Ovary (tissue), 10 donors: ENCODE measurements at places on chromosomes 3 and 15.

GRCh38 chr3:46957092-46957820 is 19.3 kb downstream of the CCDC12 start:
- no peak for DNase-seq

DNA sequence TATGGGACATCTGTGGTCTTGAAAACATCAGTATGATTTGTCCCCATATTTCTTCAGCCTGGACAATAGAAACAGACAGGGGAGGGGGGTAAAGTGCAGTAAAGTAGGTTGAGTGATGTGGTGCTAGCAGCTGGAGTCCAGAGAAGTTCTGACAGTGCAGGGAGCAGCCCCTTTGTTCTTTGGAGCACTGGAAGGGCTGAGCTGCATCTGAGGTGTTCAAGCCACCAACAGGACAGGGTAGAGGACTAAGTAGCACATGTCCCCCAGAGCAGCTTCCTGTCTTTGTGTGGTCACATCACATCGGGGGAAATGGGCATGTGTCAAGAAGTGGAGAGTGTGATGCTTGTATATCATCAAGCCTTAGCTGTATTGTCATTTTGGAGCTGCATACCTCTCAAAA is 12.1 kb downstream of the MRPS22 start:
- no peak for DNase-seq

DNA sequence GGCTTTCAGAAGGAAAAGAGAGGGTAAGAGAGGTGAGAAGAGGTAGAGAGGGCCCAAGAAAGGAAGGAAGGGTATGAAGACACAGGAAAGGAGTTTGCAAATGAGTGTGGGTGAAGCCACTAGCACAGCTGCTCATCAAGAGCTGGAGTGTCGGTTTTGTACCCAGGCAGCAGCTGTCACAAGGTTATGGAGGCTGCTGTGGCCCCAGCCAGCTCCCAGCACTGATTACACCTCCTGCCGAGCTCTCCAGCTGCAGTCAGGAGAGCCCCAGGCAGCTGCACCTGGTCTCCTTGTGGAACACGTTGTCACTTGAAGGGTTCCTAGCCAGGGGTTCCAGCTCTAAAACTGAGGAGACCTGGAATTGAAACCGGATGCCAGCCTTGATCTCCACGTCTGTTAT is 60.4 kb upstream of the CHD2 start:
- DNase-seq = no peak

- no peak for DNase-seq
Observed at GRCh38 chr15:56839099-56839498, 79.3 kb upstream of the TCF12 start.

GRCh38 chr3:31546725-31547124 is 14.0 kb downstream of the STT3B start:
- no peak for DNase-seq

DNA sequence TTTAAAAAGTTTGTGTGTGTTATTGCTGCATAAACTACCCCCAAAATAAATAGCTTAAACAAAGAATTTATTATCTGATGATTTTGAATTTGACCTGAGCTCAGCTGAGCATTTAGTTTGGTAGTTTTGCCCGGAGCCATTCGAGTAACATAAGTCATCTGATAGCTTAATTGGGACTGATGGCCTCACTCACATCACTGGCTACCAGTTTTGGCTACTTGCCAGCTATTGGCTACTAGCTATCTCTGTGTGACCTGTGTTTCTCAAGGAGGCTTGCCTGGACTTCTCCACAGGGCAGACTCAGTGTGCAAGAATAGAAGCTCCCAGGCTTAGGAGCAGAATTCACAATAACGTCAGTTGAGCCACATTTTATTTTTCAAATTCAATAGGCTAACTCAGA is 9.0 kb downstream of the CNTN3 start:
- DNase-seq = no peak

GRCh38 chr3:186826410-186826975 is 16.0 kb upstream of the ADIPOQ start:
- DNase-seq = no peak

GRCh38 chr3:3080309-3080708 is 29.9 kb downstream of the IL5RA start:
- DNase-seq = no peak

GRCh38 chr3:195073866-195074860 is 196.8 kb downstream of the XXYLT1 start:
- DNase-seq = no peak

- no peak for DNase-seq
Observed at GRCh38 chr3:95319921-95320494, 1257.1 kb downstream of the NSUN3 start.

DNA sequence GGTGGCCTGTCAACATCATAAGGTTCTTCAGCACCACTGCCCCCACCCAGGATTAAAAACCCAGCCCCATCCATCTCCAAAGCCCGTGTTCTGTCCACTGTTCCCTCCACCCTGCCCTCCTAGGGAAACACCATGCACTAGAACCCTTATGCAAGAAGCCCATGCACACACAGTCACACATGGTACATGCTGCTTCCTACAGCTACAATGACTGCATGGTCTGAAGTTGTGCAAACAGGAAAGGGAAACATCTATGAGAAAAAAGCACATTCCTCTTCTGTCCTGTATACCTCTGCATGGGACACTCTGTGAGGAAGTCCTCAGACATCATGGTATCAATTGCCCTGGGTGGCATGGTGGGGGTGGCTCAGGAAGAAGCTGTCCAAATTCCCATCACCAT is 108.6 kb upstream of the MRPS22 start:
- DNase-seq = no peak

DNA sequence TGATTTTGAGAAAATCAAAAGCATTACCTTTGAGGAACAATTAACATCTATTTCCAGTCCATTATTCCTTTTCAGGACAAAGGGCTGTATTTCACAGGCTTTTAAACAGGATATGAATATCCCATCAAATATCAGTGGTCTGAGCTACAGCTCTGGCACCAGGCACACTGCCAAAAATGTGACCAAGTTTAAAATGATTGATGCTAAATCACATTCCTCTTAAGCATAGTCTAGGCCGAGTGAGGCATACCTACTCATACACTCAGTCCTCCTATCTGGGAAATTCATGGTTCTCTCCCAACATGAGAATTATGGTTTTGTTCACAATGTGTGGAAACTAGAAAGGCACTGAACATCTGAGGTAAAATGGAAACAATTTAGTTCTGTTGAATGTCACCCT is 683.5 kb downstream of the TUSC7 start:
- DNase-seq = no peak

DNA sequence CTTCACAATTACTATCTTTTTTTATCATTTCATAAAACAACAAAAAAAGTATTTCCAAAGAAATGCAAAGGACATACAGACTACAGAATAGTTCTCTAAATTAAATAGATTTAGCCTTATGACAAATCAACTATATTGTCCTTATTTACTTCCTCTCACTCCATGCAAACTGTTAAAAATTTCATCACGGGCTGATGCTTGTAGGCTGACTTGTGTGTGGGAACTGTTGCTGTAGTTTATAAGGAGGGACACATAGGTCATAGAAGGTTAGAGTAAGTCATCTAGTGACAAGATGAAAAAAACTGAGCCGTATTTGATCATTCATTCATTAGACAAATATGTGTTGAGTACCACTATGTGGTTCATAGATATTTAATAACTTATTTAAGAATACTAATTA is 232.5 kb upstream of the TBL1XR1 start:
- no peak for DNase-seq

DNA sequence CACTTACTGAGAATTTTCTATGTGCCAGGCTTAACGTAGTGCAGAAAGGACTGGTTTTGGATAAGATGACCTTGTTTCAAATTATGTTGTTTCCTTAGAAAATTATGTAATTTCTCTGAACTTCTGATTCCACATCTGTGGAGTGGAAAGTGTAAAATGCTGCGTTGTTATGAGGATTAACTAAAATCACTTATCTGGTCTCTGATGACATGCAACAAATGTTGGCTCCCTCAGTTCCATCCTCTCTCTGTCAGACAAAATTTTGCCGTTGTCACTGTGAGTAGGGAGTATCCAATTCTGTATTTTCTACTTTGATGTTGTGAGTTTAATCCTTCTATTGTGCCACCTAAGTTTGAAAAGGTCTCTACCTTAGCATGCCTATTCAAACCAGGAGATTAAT is 175.5 kb downstream of the KCNMB2 start:
- DNase-seq = no peak

GRCh38 chr3:143674100-143674968 is 173.9 kb downstream of the SLC9A9 start:
- peak; percentile 57 for DNase-seq

DNA sequence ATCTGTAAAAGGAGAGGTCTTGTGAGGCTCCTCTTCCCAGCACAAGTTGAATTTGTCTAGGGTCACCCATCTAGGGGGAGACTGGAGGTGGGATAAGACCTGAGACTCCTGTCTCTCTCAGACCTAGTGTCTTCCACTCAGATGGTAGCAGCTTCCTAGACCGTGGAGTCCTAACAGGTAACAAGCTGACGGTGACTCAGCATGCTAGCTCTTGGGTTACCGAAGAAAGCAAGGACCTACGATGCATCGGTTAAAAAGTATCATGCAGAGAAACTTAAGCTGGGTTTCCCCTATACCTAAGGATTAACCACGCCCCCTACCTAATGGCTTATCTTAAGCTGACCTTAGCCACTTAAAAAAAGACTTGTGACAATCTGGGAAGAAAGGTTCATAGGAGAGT is 7.6 kb downstream of the LRRN1 start:
- no peak for DNase-seq

GRCh38 chr3:154247806-154248415 is 76.4 kb downstream of the DHX36 start:
- DNase-seq = no peak

DNA sequence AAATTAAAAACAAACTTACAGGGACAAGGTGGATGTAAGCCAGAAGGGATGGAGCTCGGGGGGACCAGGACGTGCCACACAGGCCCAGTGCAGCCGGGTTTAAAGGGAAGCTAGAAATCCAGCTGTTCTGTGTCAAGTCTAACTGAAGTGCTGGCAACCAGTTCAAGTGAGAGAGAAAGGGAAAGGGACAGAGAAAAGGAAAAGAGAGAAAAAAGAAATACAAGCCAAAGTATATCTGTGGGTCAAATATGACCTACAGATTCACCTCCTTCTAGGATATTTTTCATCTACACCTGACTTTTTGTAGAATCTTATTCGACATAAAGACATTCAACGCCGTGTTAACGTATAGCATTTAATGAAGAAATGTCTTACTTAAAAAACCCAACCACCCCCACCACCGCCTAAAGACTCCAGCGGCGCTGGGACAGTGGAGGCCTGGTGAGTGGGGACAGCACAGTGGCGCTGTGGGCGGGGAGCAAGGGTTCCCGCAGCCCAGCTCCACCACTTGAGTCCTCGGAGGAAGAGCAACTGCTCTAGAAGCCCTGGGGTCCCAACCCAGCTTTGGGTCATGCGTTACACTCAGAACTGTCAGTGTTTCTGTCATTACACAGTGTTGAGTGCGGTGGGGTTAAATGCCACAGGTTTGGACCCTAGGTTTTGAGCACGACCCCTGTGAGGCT is 62.3 kb downstream of the CHSY1 start:
- DNase-seq = no peak

- no peak for DNase-seq
Observed at GRCh38 chr15:68311859-68312557, 34.5 kb downstream of the FEM1B start.
